NCI-H1436 treated with DMSO at 0.1 percent for 48 hours (cell line): ENCODE measurements at places on chromosomes 1 and 21.

GRCh38 chr21:29245104-29245643 is 53.5 kb upstream of the BACH1 start:
- DNase-seq = no peak

- no peak for DNase-seq
These were observed 40.3 kb downstream of the IER5 start for GRCh38 chr1:181128592-181129497.

DNA sequence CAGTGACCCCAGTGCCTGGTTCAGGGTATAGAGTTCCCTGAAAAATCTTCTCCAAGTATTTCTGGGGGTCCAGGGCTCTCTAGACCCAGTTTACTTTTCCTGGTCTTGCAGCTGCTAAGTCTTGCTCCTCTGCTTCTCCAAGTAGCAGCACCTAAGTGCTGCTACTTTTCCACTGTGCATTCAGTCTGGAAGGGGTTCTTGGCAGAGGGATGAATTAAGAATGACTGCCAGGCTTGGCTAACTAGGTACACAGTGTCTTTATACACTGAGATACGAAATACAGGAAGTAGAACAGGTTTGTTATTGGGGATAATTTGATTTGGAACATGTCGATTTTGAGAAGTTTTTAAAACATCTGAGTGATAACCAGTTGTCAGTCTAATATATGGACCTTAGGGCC is 24.2 kb upstream of the ERICH3 start:
- DNase-seq = no peak

- no peak for DNase-seq
These were observed 120.0 kb downstream of the PGBD5 start for GRCh38 chr1:230306169-230306568.

- DNase-seq = no peak
These were observed 132.7 kb downstream of the UCK2 start for GRCh38 chr1:165960136-165960535.

GRCh38 chr1:162855461-162856150 is 5.4 kb downstream of the CCDC190 start:
- DNase-seq = no peak

GRCh38 chr21:16573578-16573977 is 843.8 kb downstream of the USP25 start:
- no peak for DNase-seq

- DNase-seq = no peak
These were observed 677 bp upstream of the PMF1 start for GRCh38 chr1:156212130-156212529.

DNA sequence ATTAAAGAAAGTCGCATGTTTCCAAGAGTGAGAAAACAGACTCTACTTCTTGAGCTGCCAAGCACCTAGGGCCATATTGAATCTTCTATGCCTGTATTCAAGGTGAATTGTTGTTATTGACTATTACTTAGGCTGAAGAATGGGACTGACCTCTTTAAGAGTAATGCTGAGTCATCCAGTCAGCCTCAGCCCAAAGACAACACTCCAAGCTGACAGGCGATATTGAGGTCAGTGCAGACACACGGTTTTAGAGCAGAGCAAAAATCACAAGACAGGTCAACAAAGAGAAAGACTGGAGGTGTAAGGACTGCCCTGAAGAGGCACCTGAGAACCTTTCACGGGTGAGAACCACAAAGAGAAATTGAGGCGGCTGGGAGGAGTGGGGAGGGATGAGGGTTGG is 146.9 kb downstream of the MIS18A start:
- no peak for DNase-seq

GRCh38 chr1:205325334-205325884 is 3.9 kb upstream of the NUAK2 start:
- peak; percentile 53 for DNase-seq

DNA sequence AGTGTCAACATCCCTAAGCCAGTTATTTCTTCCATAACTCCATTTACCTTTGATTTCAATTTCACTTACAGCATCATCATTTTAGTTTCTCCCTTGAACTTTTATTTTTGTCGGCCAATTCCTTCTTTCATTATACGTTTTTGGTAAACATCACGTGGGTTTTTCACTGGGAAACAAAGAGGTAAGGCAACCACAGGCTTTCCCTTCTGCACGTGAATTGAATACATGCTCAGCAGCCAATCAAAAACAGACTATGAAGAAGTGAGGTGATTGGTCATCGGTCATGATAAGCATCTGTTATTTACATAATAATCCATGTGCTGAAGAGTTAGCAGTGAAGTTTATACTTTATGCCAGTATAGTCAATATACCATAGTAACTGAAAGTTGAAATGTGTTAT is 98.7 kb downstream of the NCAM2 start:
- DNase-seq = no peak

GRCh38 chr1:203769505-203770343 is 4.7 kb downstream of the LAX1 start:
- DNase-seq = peak; percentile 37

- DNase-seq = no peak
These were observed 18.6 kb downstream of the TAL1 start for GRCh38 chr1:47213230-47213963.

GRCh38 chr1:211375146-211375818 is 48.6 kb downstream of the TRAF5 start:
- no peak for DNase-seq

GRCh38 chr1:15186846-15187151 is 33.3 kb downstream of the TMEM51 start:
- no peak for DNase-seq
